ENCODE measurements at places on chromosomes 16 and 17. TPM values are rescaled to one million over a fixed set of nuclear protein-coding genes. Genes with fewer than 3 reads are reported as not detected.

The AOC3 gene
- polyA plus RNA-seq, result 0.19 TPM

The KRTAP17-1 gene
- polyA plus RNA-seq, result not detected

The EEF2KMT gene
- 15.5 TPM for polyA plus RNA-seq

The EXOC3L1 gene
- 10.2 TPM for polyA plus RNA-seq

The AANAT gene
- polyA plus RNA-seq, result not detected

The KRT23 gene
- not detected for polyA plus RNA-seq

The KLHL10 gene
- not detected for polyA plus RNA-seq

The CDRT15 gene
- polyA plus RNA-seq, result not detected

The KRTAP4-8 gene
- polyA plus RNA-seq, result not detected

The PRSS33 gene
- not detected for polyA plus RNA-seq

The PRSS22 gene
- polyA plus RNA-seq, result not detected

The CA7 gene
- not detected for polyA plus RNA-seq

DNA sequence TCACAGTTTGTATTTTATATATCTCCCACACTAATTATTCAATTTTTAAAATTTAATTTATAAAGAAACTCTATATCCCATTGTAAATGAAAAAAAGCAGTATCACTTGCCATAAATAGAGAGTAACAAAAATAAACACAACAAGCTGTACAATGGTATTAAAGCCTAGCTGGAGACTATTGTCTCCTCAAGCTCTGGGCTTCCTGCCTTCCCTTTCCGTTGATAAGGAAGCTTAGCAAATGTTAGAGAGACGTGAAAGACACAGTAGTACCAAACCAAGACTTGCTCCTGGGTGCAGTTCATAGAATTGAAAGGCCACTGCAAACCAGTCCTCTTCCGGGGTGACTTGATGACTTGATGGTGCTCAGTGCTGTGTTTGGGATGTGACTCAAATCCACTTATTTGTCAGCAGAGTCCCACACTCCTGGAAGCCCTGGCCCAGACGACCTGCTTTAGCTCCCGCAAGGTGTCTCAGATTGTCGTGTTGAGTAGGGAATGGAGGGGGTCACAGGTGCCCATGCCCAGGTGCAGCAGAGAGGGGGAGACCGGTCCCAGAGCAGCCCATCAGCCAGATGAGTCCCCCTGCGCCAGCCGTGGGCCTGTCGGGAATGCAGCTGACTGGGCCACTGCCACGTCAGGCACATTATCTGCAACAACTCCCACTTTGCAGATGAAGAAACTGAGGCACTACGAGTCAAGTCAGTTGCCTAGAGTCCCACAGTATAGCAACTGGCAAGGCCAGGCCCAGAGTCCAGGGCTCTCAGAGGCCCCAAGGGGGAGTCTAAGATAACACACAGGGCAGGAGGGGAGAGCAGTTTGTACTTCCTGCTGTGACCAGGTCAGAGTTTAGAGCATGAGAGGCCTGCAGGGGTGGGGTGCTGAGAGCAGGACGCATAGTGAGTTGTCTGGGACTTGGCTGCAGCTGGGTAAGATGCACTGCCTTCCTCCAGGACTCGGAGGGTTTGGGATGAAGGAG is 40.5 kb downstream of the PSME3IP1 start:
- peak; percentile 74 for DNase-seq

DNA sequence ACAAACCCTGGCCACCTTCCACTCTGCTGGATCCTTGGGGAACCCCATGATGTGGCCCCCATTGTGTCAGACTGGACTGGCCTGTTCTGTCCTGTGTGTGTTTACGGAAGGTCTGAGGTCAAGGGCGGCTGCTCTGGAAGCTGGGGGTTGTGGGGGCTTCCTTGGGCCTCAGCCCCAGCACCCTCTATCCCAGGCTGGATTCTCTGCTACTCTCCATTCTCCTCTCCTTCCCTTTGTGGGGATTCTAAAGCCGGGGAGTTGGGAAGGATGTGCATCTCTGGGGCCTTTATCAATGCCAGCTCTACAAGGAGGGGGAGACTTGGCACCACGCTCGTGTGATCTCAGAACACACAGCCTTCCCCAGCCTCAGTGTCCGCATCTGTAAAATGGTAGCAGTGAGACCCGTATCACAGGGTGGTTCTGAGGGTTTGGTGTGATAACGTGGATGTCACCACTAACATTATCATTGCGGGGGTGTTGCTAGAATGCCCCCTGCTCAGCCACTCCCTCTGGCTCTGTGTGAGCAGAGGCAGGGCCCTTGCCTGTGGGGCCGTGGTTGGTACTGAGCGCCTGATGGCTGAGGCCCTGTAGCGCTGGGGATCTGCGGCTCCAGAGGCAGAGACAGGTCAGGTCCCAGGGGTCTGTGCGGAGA is 18.1 kb downstream of the ADGRG1 start:
- peak; percentile 56 for DNase-seq

DNA sequence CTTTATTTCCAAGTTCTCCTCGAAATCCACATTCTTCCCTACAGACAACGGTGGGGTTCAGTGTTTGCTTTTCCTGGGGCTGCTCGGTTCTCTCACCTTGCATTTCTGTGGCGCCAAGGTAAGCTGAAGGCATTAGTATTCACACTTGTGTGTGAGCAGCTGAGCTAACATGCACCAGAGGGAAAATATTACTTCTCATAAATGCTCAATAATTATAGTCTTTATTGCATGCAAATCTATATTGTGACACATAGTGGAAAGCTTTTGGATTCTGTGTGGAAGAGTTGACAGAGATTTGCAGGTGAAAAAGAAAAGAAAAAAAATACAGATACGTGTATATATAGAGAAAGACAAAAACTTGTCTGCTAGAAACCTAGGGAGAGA is 411.8 kb downstream of the MAF start:
- no peak for DNase-seq

GRCh38 chr16:65114527-65114926 is 7.3 kb downstream of the CDH11 start:
- DNase-seq, result no peak

- no peak for DNase-seq
Measured at GRCh38 chr17:41659427-41660212, 29.1 kb upstream of the EIF1 start.

DNA sequence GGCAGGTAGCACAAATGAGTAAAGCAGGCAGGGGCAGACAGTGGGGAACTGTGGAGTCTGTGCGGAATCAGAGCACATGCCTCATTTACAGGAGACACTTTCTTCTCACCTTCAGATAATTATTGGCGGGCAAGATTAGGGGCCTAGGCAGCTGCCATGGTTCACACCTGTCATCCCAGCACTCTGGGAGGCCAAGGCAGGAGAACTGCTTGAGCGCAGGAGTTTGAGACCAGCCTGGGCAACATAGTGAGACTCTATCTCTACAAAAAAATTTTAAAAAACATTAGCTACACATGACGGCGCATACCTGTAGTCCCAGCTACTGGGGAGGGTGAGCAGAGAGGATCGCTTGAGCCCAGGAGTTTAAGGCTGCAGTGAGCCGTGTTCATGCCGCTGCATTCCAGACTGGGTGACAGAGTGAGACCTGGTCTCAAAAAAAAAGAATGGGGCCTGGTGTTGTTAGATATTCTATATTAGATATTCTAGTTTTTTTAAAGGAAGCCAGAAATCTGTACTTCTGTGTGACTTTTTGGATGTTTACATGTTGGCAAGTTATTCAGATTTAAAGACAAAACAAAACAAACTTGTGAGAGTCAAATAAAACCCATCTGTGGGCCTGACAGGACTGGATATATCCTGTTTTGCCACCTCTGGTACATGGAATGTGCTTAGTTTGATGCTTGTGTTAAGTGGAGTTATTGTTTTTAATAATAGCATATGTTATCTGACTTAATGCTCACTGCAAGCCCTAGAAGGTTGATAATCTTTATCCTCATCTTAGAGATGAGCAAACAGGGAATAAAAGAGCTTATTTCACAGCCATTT is 4.9 kb upstream of the LPCAT2 start:
- peak; percentile 47 for DNase-seq

DNA sequence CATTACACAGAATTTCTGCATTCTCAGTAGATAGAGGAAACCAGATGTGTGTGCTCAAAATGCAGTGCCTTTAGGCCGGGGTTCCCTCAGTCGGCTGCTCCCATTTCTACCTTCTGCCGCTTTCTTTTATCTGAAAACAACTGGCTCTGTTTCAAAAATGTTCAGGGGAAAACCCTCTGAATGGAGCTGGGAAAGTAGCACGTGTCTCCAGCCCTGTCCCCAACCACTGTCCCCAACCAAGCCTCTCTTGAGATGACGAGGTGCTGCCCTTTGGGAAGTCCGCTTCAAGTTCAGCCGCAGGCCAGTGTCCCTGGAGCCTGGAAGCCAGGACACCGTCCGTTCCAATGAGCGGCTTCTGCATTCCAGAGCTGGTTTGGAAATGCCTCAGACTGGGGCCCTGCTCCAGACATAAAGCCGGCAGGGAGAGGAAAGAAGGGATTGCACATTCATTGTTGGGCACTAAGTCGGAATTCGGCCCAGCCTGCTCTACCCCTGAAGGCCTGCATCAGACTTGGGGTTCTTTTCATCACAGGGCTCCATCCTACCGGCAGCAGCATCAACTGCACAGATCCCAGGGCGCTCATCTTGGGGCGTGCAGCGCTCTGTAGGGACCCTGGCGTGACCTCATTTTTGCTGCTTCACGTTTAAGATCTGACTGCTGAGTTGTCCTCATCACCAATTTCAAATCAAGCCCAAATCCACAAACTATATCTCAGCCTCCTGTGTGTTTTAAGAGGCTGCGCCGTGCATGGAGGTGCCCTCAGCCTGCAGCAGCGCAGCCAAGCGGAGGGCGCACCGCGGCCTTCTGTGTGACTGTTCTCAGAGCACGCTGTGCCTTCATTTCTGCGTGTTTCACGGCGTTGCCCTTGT is 111.3 kb downstream of the BANP start:
- no peak for DNase-seq

DNA sequence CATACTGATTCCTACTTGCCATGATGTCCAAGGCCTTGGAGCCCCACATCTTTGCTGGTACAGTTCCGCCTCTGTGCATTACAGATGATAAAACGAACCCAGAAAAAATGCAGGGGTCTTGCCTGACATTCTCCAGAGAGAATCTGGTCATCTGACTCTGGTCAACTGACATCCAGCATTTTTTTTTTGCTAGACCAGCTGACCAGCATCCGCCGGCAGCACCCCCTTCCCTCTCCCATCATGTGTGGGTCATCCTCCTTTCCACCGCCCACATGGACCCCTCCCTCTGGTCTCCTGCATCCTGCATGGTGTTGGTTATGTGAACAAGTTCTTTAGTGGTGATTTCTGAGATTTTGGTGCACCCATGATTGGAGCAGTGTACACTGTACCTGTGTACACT is 47.1 kb downstream of the CDH1 start:
- DNase-seq, result no peak

GRCh38 chr17:52207796-52208195 is 49.3 kb upstream of the CA10 start:
- DNase-seq, result no peak

DNA sequence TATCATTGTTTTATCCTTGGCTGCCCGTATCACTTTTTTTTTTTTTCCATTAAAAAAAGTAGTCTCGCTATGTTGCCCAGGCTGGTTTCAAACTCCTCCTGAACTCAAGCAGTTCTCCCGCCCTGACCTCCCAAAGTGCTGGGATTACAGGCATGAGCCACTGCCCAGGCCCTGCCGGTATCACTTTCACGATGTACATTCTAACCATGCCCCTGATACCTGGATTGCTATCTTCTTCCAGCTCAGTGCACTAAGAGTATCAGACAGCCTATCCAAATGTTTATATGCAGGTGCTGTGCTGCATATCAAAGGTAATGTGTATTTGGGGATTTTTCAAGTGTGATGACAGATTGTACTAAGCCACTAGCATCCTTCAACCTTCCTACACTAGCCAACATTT is 14.2 kb downstream of the MOSMO start:
- DNase-seq, result no peak

GRCh38 chr17:4394208-4395110 is 28.0 kb upstream of the UBE2G1 start:
- no peak for DNase-seq

- no peak for DNase-seq
Measured at GRCh38 chr17:52938623-52939230, 780.2 kb upstream of the CA10 start.

- no peak for DNase-seq
Measured at GRCh38 chr17:53950207-53950857, 127.6 kb downstream of the KIF2B start.

- DNase-seq, result no peak
Measured at GRCh38 chr17:17966399-17966798, 5.8 kb downstream of the TOM1L2 start.

- DNase-seq, result no peak
Measured at GRCh38 chr17:14395255-14395654, 94.4 kb downstream of the HS3ST3B1 start.

DNA sequence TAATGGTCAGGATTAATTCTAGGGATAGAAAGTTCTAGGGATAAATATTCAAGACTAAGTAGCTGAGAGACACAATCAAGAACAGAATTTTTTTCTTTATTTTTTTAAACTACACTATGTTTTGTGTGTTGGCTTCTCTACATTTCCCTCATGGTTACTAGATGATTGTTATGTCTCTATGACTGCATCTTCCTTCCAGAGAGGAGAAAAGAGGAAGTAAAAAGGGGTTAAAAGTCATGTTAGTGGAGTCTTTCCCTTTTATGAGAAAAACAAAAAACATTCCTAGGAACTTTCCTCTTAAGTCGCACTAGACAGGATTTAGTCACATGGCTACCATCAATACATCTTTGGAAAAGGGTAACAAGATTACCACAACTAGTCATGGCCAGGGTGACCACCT is 375.0 kb downstream of the KCNJ2 start:
- DNase-seq, result no peak

- DNase-seq, result no peak
Measured at GRCh38 chr17:45441526-45442310, 9.0 kb upstream of the ARHGAP27 start.
